Ovary (tissue), 10 donors: ENCODE measurements at places on chromosomes 6 and 20. TPM values are rescaled to one million over a fixed set of nuclear protein-coding genes. Genes with fewer than 3 reads are reported as not detected.
A peak's percentile ranks its signal among the peaks of the same experiment; 100 is the strongest.

- no peak overlapping the region for H3K27ac ChIP-seq
- H3K36me3 ChIP-seq, result no peaks in the 10 kb centered on the region
- H3K4me3 ChIP-seq, result no peak overlapping the region
- no peaks in the 10 kb centered on the region for H3K27me3 ChIP-seq
- H3K4me1 ChIP-seq, result peaks cover 3% of the 10 kb centered on the region
Observed at GRCh38 chr6:16747232-16748024, 13.8 kb downstream of the ATXN1 start.

Gene CTCFL
- not detected for total RNA-seq

GRCh38 chr6:137246791-137247202, 27.6 kb upstream of the IFNGR1 start:
- H3K4me3 ChIP-seq, result no peak overlapping the region
- no peaks in the 10 kb centered on the region for H3K36me3 ChIP-seq
- H3K27me3 ChIP-seq, result no peaks in the 10 kb centered on the region
- no peak for DNase-seq

- H3K4me1 ChIP-seq, result peaks cover 1% of the 10 kb centered on the region
- H3K27ac ChIP-seq, result no peak overlapping the region
- no peak overlapping the region for H3K4me3 ChIP-seq
- no peaks in the 10 kb centered on the region for H3K27me3 ChIP-seq
Observed at GRCh38 chr20:53494753-53495152, 98.9 kb downstream of the ZNF217 start.

Gene C6orf52
- not detected for total RNA-seq

Gene DEFB132
- not detected for total RNA-seq

Gene SNAI1
- total RNA-seq, result 3.3 TPM

GRCh38 chr6:74651948-74652842, 553.7 kb downstream of the COL12A1 start:
- H3K4me1 ChIP-seq, result no peaks in the 10 kb centered on the region
- no peak overlapping the region for H3K4me3 ChIP-seq
- no peaks in the 10 kb centered on the region for H3K27me3 ChIP-seq
- no peak for DNase-seq
- H3K27ac ChIP-seq, result no peak overlapping the region
- no peaks in the 10 kb centered on the region for H3K36me3 ChIP-seq

Gene CLPSL2
- not detected for total RNA-seq

DNA sequence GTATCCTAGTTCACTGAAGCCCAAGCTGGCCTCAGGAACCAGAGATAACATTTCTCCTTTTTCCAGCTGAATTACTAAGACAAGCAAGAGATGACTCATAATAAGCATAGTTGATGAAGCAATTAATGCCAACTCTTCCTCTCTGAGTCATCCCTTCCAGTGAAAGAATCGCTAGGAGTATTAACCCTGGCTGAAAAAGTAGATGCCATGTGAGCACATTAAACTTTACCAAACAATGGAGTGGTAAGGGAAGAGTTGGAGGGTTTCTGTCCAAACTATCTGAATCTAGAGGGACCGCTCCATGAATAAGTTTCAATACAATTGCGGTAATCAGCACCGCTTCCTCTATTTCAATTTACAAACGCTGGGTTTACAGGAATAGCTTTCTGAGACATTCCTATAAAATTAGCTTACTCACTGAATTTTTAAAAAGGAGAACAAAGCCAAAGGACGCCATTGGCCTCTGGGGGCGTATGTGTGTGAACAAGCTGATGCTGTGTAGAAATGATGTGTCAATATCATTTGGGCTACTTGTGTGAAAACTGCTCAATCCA, 48.3 kb downstream of the ATXN1 start:
- no peaks in the 10 kb centered on the region for H3K27me3 ChIP-seq
- peaks cover 2% of the 10 kb centered on the region for H3K4me1 ChIP-seq
- H3K36me3 ChIP-seq, result no peaks in the 10 kb centered on the region

Gene UBD
- 0.43 TPM for total RNA-seq

Gene SLC22A2
- not detected for total RNA-seq

GRCh38 chr6:90241229-90241880, 55.3 kb downstream of the BACH2 start:
- H3K4me3 ChIP-seq, result no peak overlapping the region
- DNase-seq, result no peak
- no peaks in the 10 kb centered on the region for H3K4me1 ChIP-seq

DNA sequence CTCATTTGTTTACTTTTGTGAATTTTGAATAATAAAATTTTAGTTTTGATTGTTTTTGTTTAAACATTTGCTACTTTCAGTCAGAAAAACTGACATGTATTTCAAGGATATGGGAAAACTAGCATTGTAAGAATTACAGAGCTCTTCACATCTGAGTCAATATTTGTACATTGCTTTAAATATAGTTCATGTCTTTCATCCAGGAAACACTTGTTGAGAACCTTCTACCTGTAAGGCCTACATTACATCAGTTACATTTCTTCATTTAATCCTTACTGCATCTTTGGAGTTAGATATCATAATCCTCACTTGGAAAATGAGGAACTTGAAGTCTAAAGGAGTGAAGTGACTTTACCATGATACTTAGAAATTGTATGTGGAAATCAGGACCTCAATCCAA, 242.9 kb downstream of the KCNQ5 start:
- no peak overlapping the region for H3K4me3 ChIP-seq
- no peak for DNase-seq
- H3K4me1 ChIP-seq, result no peaks in the 10 kb centered on the region
- H3K27ac ChIP-seq, result no peak overlapping the region
- no peaks in the 10 kb centered on the region for H3K27me3 ChIP-seq
- no peaks in the 10 kb centered on the region for H3K36me3 ChIP-seq

Gene MTFR2
- not detected for total RNA-seq

- no peak for DNase-seq
- no peaks in the 10 kb centered on the region for H3K36me3 ChIP-seq
- no peaks in the 10 kb centered on the region for H3K27me3 ChIP-seq
- H3K4me3 ChIP-seq, result peak overlapping the region; percentile 54
- no peak overlapping the region for H3K27ac ChIP-seq
- H3K4me1 ChIP-seq, result no peaks in the 10 kb centered on the region
Observed at GRCh38 chr6:46735720-46736031, 501 bp upstream of the PLA2G7 start.

Gene PCMT1
- 55.9 TPM for total RNA-seq

DNA sequence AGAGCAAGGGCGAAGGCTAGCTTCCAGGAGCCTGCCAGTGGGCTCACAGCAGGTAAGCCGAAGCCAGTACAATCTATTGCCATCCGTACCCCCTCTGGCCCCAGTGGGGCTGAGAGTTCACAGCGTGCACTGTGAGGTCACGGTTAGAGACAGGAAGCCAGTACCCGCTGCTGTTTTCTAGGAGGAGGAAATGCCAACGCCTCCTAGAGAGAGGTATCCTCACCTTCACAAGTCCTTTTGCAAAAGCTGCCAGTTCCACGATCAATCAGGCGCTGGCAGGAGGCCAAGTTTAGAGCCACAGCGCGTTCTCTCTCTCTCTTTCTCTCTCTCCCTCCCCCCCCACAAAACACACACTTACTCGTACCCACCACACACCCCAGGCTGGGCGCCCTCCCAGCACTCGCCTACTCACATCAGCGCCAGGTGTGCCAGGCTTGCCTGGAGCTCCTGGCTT, 22.5 kb downstream of the COL9A1 start:
- no peaks in the 10 kb centered on the region for H3K27me3 ChIP-seq
- no peaks in the 10 kb centered on the region for H3K4me1 ChIP-seq
- H3K36me3 ChIP-seq, result no peaks in the 10 kb centered on the region
- no peak for DNase-seq
- H3K27ac ChIP-seq, result no peak overlapping the region
- no peak overlapping the region for H3K4me3 ChIP-seq

- no peak overlapping the region for H3K4me3 ChIP-seq
- H3K4me1 ChIP-seq, result no peaks in the 10 kb centered on the region
Observed at GRCh38 chr20:47612670-47613069, 111.0 kb downstream of the NCOA3 start.
